Right forelimb (tissue), 1 donor: ENCODE measurements at places on chromosomes 3 and 15.

DNA sequence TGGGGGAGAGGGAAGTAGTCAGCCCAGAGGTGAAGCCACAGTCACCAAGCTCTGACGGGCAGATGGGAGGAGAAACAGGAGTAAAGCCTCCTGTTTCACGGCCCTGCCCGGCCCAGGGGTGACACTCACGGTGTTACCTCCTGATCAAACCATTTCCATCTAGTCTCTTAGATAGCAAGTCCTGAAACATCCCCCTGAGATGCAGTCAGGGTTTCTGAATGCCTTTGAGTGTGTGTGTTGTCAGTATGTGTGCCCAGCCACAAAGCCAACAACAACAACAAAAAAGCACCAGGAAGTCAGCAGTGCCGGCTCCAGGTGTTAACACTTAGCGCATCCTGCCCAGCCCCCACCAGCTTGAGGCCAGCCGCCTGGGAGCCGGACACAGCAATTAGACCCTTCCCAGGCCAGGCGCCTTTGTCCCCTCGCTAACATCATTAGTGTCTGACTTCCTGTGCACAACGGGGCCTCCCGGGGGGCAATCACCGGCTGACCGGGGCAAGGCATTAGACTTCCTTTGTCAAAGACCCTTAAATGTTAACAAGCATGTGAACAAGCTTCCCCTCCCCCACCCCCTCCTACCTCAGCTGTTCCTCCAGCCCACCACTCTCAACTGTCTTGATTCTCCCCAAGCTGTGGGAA is 34.5 kb downstream of the IL17RD start:
- DNase-seq = no peak

DNA sequence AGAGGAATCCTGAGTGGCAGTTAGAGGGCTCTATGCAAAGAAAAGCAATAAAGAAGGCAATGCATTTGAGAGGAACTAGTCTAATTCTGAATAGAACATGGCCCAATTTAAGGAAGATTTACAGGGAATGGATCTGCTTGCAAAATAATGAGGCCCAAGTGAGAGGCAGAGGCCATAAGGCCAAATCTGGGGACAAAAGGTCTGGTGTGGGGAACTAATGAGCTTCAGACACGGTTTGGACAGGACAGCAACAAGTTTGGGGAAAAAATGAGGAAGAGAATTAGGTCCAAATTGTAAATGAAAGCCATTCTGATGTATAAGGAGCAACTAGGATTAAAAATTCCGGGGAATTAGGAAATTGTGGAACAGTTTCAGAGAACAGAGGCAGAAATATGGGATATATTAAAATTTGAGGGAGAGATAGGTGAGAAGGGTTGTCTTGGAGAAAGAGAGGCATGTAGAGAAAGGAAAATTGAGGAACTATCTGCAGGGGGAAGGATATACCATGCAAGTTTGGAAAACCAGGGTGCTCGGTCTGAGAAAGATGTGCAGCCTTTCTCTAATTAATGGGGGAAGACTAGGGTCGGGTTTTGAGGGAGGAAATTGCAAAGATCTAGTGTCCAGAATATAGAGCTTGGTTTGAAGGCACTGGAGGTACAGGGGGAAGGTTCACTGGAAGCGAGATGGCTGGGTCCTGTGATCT is 73.8 kb downstream of the RBPMS2 start:
- DNase-seq = no peak

- no peak for DNase-seq
These were observed 3.4 kb upstream of the SEC22A start for GRCh38 chr3:123198372-123198771.

DNA sequence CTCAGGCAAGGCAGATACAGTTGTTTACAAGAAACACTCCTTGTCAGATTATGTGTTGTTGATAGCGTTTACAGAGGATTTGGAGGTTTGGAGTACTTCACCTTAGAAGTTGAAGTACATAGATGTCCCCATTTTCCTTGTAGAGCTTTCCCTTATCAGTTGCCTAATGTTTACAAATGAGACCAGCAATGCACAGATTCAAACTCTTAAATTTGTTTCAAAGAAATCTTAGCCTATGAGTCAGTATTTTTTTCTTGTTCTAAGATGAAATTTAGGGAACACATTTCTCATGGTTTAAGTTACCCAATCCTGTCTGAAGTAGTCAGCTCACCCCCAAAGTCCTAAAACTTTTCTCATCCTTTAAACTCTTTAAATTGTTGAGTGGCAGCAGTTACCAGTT is 6.3 kb upstream of the EIF5A2 start:
- no peak for DNase-seq

- no peak for DNase-seq
These were observed 270.6 kb downstream of the CLSTN2 start for GRCh38 chr3:140205598-140205997.

- DNase-seq = no peak
These were observed 12.9 kb downstream of the VPS13C start for GRCh38 chr15:62047282-62047827.

- DNase-seq = no peak
These were observed 12.4 kb upstream of the CD47 start for GRCh38 chr3:108103040-108103751.

- no peak for DNase-seq
These were observed 463.1 kb downstream of the TBL1XR1 start for GRCh38 chr3:176734146-176734545.

DNA sequence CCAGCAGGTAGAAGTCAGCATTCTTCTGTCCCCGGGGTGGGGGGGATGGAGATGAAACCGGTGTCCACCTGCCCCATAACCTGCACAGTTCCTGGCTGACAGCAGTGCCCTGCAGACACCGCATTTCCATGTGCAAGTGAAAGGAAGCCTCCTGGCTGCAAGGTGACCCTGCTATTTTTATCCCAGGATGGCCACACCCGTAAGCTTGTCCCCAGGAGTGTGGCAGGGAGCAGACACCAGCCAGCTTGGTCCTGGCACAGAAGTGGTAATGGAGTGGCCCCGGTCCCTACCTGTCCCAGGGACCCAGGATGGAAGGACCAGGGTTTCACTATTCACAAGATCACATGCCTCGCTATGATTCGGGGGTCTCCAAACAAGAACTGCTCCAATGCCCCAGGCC is 85.3 kb upstream of the RPL32 start:
- DNase-seq = no peak

DNA sequence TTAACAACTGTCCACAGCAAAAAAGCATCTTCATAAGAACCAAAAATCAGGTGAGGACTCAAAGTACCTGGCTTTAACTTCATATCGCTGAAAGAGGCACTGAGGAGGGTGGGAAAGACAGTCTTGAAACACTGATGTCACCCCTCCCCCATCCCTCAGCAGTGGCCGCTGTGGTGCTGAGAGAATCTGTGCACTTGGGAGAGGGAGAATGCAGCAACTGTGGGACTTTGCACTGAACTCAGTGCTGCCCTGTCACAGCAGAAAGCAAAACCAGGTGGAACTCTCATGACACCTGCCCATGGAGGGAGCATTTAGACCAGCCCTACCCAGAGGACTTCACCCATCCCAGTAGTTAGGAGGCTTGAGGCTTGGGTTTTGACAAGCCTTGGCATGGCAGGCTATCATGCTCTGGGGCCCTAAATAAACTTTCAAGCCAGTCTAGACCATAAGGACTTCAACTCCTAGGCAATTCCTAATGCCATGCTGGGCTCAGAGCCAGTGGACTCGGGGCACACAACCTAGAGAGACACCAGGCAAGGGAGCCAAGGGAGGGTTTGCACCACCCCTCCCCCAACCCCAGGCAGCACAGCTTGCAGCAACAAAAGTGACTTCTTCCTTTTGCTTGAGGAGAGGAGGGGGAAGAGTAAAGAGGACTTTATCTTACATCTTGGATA is 6.1 kb upstream of the ZSCAN2 start:
- DNase-seq = no peak

DNA sequence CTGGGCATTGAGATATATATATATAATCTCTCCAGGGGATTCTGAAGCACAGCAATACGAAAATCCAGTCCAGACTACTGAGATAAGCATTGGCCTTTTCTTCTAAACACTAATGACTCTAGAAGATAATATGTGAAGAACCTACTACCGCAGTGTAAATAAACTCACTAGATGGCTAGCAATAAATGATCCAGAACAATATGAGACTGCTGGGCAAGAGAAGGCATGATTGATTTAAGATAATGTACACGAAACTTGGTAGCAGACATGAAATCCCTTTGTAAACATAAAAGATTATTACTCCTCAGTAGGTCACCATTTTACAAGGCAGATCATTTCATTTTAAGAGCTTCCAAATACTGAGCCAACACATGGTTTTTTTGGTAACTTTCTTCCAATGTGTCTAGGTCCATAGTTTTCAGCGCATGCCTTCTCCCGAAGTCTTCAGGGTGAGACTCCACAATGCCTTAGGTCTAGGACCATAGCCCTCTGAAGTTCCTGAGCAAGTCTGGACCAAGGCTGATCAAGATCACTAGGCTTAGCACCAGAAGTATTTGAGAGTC is 193.2 kb downstream of the LRRN1 start:
- DNase-seq = no peak

- no peak for DNase-seq
These were observed 730.7 kb upstream of the ALCAM start for GRCh38 chr3:104635872-104636580.

GRCh38 chr15:90412356-90413194 is 24.5 kb downstream of the IQGAP1 start:
- no peak for DNase-seq

DNA sequence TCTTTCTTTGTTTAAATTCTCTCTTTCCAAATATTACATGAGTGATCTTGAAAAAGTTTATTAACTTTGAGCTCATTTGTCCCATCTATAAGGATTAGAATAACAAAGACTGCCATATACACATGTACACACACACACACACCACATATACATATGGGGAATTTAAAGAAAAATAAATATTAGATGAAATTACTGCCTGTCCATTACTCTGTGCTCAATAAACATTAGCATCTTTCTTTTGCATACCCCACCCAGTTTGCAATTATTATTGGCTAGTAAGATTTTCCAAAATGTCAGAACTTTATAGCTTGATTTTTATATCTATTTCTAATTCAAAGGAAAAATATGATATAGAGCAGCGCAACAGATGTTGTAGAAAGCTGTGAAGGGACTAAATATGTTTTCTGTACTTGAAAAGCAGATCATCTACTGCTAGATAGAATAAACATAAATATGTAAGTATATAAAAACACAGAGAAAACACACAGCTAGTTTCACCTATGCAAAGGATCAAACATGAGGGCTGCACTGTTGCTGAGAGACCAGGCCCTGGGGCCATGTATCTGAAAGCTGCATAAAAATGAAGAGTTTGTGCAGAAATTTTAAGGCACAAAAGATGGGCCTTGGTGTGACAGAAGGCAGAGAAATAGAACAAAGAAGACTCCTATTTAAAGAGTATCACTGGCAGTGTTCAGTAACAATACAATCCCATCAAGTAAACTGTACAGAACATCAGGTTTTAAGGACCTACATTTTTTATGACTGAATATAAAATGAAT is 114.2 kb upstream of the NECTIN3 start:
- no peak for DNase-seq

GRCh38 chr3:177150970-177151627 is 46.2 kb downstream of the TBL1XR1 start:
- no peak for DNase-seq

- no peak for DNase-seq
These were observed 1357.1 kb upstream of the CADM2 start for GRCh38 chr3:83601704-83602103.

- peak; percentile 40 for DNase-seq
These were observed 23.0 kb upstream of the GOLGA6C start for GRCh38 chr15:75235051-75235673.

DNA sequence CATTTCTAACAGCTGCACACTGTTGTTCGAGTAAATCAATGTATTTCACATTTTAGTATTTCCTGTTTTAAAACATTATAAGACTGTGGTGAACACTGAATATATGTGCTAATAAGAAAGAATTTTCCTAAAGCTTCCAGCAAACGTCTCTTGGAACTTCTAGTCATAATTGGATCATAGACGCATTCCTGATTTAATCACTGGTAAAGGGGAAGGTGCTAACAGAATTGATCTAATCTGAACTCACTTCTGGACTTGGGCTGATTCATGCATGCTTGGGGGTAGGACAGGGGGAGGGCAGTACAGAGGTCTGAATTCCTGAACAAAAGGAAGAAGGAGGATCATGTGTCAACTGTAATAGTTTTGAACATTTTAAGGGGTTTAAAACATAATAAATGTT is 7.3 kb upstream of the LEKR1 start:
- no peak for DNase-seq

- DNase-seq = no peak
These were observed 521.1 kb downstream of the NR2F2 start for GRCh38 chr15:96851613-96852012.

- DNase-seq = no peak
These were observed 28.1 kb downstream of the SLMAP start for GRCh38 chr3:57784089-57784735.

- no peak for DNase-seq
These were observed 15.6 kb downstream of the HERC1 start for GRCh38 chr15:63818191-63818590.

DNA sequence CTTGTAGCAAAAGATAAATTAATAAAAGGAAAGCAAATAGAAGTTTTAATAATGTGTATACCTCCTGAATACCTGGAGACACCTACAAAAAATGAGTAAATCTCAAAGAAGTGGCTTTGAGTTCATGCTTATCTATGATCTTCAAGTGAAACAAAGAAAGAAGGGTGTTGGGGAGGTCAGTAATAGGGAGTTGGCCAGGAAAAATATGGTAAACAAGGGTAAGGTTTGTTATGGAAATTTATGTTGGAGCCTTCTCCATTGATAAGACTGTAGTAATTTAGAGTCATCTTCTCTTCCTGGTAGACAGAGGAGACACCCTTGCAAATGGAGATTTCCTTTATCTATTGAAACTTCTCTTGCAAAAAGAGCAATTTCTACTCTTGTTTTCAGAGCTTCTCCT is 6.6 kb upstream of the CCR8 start:
- DNase-seq = no peak

DNA sequence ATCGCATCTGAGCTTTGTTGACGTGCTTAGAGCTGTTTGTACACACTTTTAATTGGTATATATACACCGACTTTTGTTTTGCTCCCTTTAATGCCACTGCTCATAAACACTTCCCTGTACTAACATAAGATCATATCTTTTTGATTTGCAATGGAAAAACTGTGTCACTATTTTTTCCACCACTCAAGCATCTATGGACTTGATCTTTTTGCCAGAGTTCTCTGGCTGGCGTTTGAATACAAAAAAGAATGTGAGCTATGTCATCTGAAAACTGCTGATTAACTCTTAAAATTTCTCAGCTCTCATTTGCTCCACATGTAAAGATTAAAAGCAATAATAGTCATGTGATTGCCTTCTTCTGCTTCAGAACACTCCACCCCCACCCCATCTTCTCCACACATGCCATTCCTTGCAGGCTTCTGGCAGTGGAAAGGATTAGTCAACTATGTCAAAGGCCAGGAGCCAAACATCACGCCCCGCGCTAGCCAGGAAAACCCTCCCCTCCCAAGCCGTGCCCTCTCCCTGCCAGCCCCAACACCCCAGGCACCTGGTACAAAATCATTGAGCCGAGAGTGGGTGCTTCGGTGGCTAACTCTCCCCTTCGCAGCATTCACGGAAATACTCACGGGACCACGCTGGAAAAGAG is 123.4 kb upstream of the MEF2A start:
- peak; percentile 79 for DNase-seq

DNA sequence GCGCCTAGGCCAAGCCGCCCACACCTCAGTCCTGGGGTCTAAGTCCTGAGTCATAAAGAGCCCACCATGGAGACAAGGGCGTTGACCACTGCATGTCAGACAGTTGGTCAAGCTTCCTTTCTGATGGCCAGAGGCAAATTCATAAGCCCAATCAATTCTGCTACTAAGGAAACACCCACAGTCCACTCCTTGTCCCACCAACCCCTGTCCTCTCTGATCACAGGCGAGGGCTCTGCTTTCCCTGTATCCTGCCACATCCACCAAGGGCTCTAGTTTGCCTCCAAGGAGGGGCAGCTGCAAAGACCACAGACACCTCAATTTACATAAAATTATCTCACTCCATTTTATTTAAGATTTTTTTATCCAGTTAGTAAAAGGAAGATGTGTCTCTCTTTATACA is 25.3 kb downstream of the CHAC1 start:
- DNase-seq = no peak
